ENCODE measurements at places on chromosomes 13 and 19. TPM values are rescaled to one million over a fixed set of nuclear protein-coding genes. Genes with fewer than 3 reads are reported as not detected.
A peak's percentile ranks its signal among the peaks of the same experiment; 100 is the strongest.

The ZNF414 gene
- 46.8 TPM for total RNA-seq

The FCER2 gene
- total RNA-seq = 0.87 TPM

DNA sequence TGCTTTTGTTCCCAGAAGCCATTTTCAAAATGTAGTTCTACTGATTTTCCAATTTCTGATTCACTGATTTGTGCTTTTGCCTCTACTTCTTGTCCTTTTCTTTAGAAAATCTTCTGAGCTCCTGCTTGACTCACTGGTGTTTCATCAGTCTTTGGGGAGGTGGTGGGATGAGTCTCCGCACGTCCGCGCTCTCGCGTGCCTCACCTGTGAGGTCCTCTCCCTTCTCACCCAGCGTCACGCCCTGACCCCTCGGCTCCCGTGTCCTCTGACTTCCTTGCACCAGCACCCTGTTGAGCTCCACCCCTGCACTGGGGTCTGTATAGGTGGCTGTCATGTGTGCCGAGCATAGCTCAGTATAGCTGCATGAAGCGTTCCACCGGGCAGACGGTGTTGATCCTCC is 52.7 kb upstream of the MCF2L start:
- DNase-seq = no peak

GRCh38 chr13:75985132-75985531 is 349.0 kb downstream of the LMO7 start:
- no peak for DNase-seq

DNA sequence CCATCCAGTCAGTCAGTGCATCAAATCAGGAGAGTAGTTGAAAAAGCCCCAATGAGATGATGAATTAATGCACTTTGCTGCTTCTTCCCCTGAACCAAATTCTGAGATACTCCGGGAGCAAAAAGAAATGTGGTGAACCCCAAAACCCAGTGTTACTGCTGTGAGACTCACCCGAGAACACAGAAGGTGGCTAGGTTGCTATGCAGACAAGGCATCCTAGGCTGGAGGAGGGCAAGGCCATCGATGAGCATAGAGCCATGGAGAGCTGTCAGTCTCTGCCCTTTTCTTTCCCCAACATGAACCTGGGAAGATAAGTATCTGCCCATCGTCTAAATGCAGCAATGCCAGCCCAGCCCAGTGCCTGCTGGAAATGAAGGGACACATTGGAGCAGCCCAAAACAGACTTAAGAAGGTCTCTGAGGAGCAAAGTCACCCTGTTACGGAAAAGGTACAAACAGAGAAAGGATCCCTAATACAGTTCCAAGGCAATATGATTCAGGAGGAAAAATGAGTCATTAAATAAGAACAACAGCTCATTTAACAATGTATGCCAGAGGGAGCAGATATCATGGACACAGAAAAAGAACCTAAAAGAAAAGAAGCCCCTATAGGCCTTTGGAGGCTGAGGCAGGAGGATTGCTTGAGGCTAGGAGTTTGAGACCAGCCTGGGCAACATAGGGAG is 272.0 kb downstream of the FOXO1 start:
- no peak for DNase-seq

- peak; percentile 94 for DNase-seq
Observed at GRCh38 chr19:48872884-48873475, 759 bp downstream of the PPP1R15A start.

GRCh38 chr19:44499559-44499958 is 763 bp downstream of the ZNF180 start:
- DNase-seq = no peak
